ENCODE measurements at places on chromosomes 3 and 15.

DNA sequence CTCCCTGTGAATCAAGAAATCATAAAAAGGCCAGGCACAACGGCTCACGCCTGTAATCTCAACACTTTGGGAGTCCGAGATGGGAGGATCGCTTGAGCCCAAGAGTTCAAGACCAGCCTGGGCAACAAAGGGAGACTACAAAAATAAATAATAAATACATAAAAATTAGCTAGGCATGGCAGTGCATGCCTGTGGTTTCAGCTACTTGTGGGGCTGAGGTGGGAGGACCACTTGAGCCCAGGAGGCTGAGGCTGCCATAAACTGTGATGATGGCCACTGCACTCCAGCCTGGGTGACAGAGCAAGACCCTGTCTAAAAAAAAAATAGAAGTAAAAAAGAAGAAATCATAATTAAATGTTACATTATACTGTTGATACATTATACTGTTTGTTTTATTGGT is 28.0 kb upstream of the DCUN1D1 start:
- DNase-seq: no peak

GRCh38 chr3:108565506-108565905 is 23.7 kb downstream of the CIP2A start:
- DNase-seq: no peak

DNA sequence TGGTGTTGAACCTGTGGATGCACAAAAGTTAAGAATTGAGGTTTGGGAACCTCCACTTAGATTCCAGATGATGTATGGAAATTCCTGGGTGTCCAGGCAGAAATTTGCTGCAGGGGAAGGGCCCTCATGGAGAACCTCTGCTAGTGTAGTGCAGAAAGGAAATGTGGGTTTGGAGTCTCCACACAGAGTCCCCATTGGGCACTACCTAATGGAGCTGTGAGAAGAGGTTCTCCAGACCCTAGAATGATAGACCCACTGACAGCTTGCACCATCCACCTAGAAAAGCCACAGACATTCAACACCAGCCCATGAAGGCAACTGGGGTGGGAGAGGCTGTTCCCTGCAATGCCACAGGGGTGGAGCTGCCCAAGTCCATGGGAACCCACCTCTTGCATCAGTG is 1032.8 kb upstream of the EPHA6 start:
- DNase-seq: no peak

GRCh38 chr3:60169755-60170154 is 1081.5 kb downstream of the FHIT start:
- DNase-seq: no peak

DNA sequence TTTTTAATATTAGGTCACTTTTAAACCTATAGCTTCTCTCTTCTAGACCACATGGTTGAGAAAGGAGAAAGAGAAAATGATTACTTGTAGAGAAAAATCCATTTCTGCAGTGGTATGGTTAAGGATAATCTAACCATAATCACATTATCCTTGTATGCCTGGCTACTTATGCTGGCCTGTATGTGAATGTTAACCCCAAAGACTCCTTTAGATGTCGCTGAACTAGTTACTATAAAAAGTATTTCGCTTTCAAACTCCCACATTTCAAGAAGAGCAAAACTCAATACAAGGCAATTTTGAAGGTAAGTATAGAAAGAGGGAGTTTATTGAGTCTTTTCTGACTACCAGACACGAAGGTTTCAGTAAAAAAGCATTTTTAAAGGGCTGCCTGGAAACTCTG is 2.2 kb downstream of the KCTD6 start:
- DNase-seq: no peak

DNA sequence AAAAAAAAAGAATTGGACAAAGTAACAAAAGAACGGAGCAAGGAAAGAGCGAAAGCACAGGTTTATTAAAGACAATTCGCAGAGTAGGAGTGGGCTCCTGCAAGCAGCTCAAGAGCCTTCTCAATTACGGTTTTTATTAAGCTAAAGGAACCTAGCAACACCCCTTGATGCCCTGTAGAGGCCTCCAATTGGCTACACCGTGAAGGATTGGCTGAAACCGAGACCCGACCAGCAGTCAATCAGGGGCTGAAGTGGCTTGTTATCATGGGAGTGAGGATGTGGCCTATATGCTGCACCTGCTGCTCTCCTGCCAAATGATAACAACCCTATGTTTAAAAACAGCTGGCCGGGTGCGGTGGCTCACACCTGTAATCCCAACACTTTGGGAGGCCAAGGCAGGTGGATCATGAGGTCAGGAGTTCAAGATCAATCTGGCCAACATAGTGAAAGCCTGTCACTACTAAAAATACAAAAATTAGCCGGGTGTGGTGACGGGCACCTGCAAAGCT is 20.4 kb upstream of the AP3B2 start:
- no peak for DNase-seq

GRCh38 chr3:182436547-182436946 is 356.8 kb upstream of the ATP11B start:
- no peak for DNase-seq

- no peak for DNase-seq
Measured at GRCh38 chr15:81915990-81916389, 129.8 kb downstream of the MEX3B start.

DNA sequence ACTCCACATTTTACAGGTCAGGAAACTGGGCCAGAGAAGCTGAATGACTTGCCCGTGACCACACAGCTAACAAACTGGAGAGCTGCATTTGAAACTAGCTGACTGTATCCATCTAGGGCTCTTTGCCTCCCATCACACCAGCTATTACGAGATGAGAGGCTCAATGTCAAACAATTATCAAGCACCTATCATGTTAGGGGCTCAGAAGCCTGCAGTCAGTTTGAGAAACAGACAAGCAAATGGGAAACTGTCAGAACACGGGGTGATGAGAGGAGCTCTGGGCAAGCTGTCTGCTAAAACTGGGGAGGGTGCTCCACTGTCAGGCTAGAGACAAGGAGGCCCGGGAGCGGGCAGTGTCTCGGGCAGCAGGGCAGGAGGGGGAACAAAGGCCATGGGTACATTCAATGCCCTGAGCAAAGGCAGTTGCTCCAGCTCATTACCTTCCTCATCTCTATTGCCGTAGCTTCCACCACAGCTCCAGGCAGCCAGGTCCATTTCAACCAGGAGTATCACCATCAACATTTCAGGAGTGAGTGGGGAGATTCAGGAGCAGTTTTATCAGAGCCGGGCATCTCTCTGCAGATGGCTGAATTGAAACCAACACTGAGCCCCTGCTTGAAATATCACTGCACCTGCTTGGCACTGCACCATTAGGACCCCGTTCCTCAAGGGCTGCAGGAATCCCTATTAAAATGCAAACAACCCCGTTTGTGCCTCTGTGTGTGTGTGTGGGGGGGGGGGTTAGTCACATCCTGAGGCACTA is 122.6 kb downstream of the RAB11A start:
- no peak for DNase-seq

- no peak for DNase-seq
Measured at GRCh38 chr15:58307313-58307961, 124.4 kb upstream of the LIPC start.

- DNase-seq: no peak
Measured at GRCh38 chr3:181933052-181933618, 221.4 kb downstream of the SOX2 start.

DNA sequence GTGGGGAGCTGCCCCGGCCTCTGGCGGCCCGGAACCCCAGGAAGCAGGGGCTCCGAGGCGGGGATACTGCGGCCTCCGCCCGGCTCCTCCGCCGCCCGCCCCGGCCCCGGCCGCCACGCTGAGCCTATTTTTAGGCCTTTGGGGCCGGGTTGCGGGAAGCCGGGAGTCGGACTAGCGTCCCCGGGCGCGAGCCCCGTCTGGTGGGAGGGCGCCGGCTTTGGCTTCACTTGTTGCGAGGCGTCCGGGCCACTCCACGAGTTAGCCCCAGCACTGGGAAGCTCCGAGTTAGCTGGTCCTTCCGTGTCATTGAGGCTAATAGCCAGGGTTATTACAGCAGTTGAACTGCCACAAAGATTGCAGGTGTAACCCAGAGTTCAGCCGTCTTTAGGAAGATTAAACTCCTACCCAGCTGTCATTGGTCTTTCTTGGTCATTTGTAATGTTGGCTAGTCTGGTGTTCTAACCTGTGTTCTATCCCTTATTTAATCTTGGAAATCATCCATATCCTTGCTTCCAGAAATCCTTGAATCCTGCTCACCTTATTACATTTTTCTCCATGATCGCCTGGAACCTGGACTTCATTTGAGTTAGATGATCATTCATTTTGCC is 791 bp downstream of the GYG1 start:
- no peak for DNase-seq

DNA sequence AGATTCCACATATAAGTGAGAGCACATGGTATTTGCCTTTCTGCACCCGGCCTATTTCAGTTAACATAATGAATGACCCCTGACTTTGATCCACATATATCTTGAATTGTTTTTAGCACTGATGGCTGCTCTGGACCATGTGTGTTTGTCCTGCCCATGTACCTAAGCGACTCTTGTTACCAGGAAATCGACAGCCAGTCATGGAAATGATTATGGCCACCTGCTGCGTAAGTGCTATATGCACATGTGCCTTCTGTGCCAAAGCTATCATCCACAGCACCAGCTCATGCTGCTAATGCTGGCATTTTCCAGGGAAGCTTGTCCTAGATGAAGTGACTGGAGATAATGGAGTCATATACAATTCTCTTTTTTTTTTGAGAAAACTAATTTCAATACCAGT is 103.7 kb downstream of the PEX5L start:
- no peak for DNase-seq

GRCh38 chr15:70047386-70048197 is 50.1 kb downstream of the TLE3 start:
- no peak for DNase-seq

- no peak for DNase-seq
Measured at GRCh38 chr3:132984181-132984580, 54.0 kb upstream of the TMEM108 start.

- no peak for DNase-seq
Measured at GRCh38 chr15:70322051-70322668, 224.4 kb upstream of the TLE3 start.

- DNase-seq: no peak
Measured at GRCh38 chr3:122555275-122556071, 8.6 kb downstream of the PARP9 start.

DNA sequence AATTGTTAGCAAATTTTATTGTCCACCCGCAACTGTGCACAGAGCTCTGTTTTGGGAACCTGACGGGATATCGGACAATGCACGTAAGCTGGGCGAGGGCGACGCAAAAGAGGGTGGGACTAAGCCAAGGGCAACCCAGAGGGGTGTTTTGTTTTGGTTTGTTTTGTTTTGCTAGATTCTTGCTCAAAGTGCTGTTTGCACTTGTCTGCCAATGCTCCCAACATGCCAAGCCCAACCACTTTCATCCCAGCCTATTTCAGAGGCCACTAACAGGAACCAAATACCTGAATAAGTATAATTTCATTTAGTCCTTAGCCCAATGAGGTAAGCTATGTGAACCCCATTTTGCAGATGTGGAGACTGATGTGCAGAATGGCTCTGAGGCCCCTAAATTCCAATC is 9.7 kb upstream of the CMTM7 start:
- no peak for DNase-seq

DNA sequence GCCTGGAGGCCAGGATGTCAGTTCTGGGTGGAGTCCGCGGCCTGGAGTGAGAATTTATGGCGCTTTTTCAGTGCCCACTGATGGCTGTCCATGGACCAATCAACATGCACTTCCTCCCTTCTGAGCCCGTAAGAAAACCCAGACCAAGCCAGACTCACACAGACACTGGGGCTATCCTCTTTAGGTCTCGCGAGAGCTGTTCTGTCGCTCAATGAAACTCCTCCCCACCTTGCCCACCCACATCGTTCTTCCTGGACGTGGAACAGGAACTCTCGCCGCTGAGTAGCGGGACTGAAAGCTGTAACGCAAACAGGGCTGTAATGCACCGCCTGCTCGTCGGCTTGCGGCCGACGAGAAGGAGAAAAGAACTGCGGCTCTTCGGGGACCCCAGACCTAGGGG is 833.0 kb upstream of the CADM2 start:
- no peak for DNase-seq

GRCh38 chr3:21405671-21406667 is 345.0 kb downstream of the ZNF385D start:
- no peak for DNase-seq

GRCh38 chr3:138394156-138394555 is 40.3 kb upstream of the ESYT3 start:
- no peak for DNase-seq

DNA sequence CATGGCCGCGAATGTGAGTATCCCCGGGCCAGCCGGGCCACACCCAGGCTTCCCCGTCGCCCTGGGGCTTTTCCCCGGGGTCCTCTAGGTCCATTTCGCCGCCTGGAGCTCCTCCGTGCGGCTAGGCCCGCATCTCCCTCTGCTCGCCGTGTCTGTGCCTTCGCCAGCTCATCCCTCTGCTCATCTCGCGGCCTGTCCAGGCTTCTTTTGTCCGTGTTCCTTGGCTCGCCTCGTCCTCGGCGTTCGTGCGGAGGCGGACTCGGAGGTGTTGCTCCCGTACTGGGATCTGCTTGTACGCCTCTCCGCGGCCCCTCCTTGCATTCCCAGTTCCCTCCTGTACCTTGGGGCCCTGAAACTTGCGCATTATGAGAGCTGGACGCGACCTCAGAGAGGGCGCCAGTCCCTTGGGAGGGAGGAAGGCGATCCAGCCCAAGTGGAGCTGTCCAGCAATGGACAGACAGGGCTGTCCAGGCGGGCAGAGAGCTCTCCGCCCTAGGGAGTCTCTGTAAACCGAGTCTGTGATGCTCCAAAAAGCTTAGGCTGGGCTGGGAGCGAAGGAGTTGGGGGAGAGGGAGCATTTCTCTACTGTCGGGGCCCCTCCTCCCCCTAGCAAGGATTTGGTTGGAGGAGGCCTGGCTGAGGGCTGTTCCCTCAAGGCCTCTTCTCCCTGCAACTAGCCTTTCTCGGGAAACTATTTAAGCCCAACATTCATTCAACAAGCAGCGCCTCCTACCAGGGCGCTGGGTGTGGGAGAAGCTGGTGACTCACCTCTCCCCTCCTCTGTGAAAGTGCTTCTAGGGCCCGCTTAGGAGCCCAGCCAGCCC is 553 bp downstream of the TMEM43 start:
- peak; percentile 30 for DNase-seq

- DNase-seq: no peak
Measured at GRCh38 chr15:81071120-81071519, 63.0 kb upstream of the CFAP161 start.

- no peak for DNase-seq
Measured at GRCh38 chr15:54772663-54773062, 424.1 kb downstream of the RSL24D1 start.

DNA sequence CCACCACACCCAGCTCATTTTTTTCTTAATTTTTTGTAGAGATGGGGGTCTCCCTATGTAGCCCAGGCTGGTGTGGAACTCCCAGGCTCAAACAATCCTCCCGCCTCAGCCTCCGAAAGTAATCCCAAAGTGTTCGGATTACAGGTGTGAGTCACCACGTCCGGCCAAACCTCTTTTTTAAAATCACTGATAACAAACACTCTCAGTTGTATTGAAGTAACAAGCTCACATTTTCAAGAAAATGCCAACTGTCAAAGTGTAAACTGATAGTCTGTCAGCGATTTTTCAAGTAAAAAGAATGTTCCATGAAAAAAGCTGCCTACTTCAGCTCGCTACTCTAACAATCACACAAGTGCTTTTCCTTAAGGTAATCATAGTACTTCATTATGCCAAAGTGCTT is 33.4 kb downstream of the UBXN7 start:
- no peak for DNase-seq

GRCh38 chr15:47334805-47335535 is 382.3 kb upstream of the SEMA6D start:
- no peak for DNase-seq
